ENCODE measurements at places on chromosomes 11 and 22.

- no peak for DNase-seq
Measured at GRCh38 chr22:47139013-47139789, 376.8 kb downstream of the TBC1D22A start.

GRCh38 chr11:67505605-67506396, 638 bp upstream of the PITPNM1 start:
- DNase-seq, result peak; percentile 28

DNA sequence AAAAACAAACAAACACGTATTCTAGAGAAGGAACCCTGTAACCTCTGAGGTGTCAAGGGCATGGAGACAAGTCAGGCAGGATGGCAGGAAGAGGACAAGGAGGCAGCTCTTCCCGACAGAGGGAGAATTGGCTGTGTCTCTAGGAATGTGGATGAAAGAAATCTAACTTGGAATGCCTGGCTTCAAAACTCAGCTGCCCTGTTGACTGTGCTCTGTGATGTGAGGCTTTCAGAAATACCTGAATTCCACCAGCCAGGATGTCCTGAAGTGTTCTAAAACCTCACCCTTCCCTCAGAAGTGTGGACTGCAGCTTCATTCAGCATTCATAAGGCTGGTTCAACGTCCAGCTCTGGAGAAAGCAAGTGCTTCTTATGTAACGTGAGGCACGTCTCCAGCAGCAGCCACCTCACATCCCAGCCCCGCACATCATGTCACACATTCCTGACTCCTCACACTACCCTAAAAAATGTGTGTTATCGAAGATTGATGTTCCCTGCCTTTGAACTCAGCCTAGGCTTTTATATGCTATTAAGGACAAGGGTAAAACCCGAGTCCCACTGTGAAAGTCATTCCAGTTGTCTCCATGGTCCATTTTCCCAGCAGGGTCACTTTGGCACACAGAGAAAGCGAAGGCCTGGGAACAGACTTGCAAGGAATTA, 398.9 kb downstream of the ETS1 start:
- no peak for DNase-seq

DNA sequence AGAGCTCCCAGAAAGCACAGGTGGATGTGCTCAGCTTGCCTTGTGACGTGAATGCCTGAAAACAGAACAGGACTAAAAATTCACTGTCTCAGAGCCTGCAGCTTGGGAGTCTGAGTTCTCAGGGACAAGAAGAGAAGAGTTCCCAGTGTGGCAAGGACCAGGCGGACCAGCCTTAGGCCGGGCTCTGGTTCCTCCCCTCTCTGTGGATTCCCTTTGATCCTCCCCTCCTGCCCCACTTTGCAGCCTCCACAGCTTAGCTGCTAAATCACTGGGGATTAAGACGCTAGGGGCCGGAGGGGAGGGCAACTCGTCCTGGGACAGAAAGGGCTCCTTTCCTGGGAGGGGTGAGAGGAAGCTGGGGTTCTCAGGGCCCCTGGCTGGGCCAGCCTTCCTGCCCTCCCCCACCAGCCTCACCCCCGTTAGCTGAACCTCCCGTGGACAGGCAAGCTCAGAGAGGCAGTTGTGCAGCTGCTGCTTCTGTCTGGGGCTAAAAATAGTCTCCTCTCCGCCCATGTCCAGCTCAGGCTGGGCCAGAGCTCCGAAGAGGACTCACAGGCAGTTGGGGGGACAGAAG, 29.9 kb upstream of the JAM3 start:
- no peak for DNase-seq

DNA sequence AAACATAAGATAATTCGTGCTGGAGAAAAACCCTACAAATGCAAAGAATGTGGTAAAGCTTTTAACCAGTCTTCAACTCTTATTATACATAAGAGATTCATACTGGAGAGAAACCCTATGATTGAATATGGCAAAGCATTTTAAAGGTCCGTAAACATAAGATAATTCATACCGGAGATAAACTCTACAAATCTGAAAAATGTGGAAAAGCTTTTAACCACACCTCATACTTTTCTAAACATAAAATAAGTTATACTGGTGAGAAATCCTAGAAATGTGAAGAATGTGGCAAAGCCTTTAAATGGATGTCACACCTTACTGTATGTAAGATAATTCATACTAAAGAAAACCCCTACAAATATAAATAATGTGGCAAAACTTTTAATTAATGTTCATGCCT, 20.7 kb downstream of the PLAAT5 start:
- no peak for DNase-seq
